Activated naive CD4-positive, alpha-beta T cell (primary cell): ENCODE measurements at places on chromosomes 5 and 9.

DNA sequence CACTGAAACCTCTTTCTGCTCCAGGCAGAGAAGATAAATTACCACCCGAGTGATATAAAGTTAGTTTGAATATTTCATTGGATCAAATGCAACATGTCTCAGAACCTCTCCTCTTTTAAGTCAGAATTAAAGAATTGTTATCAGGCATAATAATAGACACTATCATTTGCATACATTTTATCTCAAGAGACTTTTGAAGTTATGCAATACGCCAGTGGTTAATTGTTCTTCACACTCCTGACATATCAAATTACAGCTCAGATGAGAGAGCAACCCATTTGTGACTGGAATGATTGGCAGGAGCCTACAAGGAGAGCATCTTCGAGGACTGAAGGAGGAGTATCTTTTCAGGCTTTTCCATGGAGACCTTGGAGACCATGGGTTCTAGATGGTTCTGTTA is 452.2 kb downstream of the KDM4C start:
- DNase-seq = no peak

GRCh38 chr9:105389796-105390195 is 58.0 kb upstream of the FSD1L start:
- no peak for DNase-seq

DNA sequence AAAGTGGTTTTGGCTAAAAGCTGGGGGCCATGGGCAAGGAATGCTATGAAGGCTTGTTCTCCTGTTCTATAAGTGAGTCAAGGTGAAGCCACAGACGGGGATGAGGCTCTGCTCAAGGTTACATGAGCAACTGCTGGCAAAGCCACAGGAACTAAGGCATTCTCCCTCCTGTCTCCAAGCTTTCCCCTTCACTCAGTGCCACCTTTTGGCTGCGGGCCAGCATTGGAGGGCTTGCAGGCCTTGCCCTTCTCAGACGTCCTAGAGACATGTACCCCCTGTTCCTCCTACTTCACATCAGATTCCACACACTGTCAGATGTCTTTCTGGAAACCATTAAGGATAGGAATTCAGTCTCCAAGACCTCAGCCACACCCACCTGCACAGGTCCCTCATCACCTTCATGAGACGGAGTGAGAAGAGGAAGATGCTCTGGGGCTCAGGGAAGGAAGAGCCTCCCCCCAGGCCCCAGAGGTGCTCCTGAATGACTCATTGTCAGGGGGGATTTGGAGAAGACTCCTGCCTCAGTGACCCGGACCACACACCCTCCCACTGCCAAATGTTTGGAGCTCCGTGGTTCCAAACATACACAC is 20.5 kb upstream of the MEIKIN start:
- DNase-seq = no peak

GRCh38 chr5:372996-373709 is 51.6 kb downstream of the AHRR start:
- DNase-seq = no peak

GRCh38 chr5:115555084-115555633 is 10.6 kb upstream of the FEM1C start:
- DNase-seq = no peak
